Activated CD4-positive, alpha-beta T cell treated with anti-CD3 and anti-CD28 coated beads, Interleukin-10, Interleukin-2, amounts not matched to agents 100 ng/mL and 50 ng/mL, durations not matched to agents 16 hours and 8 hours (primary cell): ENCODE measurements at places on chromosomes 2 and 18.

- DNase-seq = no peak
Measured at GRCh38 chr2:241556746-241557145, 1.8 kb upstream of the BOK start.

GRCh38 chr18:27211569-27211968 is 26.5 kb upstream of the CHST9 start:
- no peak for DNase-seq

- no peak for DNase-seq
Measured at GRCh38 chr2:170885130-170885791, 43.8 kb upstream of the GORASP2 start.

DNA sequence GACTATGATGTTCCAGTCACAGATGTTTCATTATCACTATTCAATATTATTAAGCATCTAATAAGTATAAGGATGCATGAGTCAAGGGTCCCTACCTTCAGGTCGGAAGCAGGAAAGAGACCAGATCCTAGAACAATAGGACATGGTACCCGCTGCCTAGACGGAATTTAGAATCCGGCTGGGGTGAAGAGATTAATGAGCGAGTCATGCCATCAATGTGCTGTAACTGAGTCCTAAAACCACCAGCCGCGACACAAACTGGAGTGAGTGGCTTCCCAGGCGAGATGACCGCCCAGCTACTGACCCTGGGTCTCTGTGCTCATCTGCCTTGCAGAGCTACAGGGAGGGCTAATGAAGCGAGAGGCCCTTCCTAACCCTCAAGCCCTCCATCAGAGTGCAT is 73.6 kb downstream of the DNMT3A start:
- DNase-seq = no peak

DNA sequence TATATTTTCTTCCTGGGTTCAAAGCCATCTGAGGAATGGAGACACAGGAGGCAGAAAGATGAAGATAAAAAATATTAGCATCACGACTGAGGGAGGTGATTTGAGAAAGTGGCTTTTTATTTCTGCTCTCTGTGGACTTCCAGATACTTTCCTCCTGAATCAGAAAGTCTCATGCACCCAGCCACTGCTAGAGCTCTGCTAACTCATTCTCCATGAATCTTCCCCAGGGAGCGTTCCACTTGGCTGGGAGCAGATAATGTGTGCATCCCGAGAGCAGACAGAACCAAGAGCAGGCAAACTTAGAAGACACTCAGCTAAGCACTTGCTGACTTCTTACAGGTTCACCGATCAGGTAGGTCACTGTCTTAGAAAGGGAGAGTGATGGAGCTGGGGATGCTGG is 264.1 kb upstream of the THUMPD2 start:
- DNase-seq = no peak

DNA sequence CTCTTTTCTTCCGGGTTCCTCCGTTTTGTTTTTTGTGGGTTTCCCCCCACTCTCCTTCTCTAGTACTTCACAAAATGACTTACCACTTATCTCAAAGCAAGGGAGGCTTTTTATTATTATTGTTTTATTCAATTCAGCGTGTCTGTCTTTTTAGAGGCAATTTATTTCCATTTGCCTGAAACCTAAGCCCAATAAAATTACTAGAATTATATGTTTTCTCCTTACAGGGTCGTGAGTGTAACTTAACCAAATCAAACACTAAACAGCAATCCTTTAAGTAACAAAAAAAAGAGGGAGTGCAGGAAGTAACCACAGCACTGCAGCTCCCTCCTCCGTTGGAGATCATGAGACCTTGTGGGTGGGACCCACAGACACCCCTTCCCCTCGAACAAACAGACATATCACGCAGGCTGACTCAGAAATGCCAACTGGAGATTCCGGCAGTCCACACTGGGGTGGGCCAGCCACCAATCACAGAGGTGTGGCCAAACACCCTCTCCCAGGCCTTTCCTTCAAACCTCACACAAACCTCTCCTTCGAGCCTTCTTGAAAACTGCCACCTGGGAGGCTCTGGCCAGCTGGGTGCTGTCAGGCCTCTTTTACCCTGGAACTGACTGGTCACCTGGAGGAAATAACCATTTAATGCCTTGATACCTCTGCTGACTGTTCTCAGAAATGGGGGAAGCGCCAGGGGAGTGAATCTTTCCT is 207.1 kb upstream of the SMAD2 start:
- DNase-seq = no peak

GRCh38 chr2:181677912-181678586 is 2.3 kb downstream of the NEUROD1 start:
- DNase-seq = peak; percentile 54

GRCh38 chr2:207112785-207113184 is 53.0 kb downstream of the KLF7 start:
- no peak for DNase-seq

GRCh38 chr2:215928086-215928485 is 85.3 kb downstream of the MREG start:
- no peak for DNase-seq

GRCh38 chr2:73101626-73102256 is 11.0 kb downstream of the RAB11FIP5 start:
- DNase-seq = no peak

- no peak for DNase-seq
Measured at GRCh38 chr2:201638326-201638725, 5.0 kb downstream of the TMEM237 start.

DNA sequence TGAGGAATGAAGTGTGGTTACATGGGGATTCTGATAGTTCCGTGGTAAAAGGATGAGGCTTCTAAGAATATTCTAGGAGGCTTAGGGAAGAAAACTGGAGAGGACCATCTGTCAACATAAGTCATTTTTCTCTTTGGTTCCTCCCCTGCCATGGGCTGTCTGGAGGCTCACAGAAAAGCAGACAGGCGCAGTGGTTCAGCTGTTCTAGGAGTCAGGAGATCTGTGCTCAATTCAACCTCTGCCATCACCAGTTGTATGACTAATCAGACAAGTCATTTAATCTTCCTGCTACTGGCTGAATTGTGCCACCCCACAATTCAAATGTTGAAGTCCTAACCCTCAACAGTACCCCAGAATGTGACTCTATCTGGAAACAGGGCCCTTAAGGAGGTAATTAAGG is 36.4 kb downstream of the ADAM17 start:
- DNase-seq = peak; percentile 11

- DNase-seq = peak; percentile 48
Measured at GRCh38 chr2:12702168-12703121, 14.3 kb upstream of the TRIB2 start.

DNA sequence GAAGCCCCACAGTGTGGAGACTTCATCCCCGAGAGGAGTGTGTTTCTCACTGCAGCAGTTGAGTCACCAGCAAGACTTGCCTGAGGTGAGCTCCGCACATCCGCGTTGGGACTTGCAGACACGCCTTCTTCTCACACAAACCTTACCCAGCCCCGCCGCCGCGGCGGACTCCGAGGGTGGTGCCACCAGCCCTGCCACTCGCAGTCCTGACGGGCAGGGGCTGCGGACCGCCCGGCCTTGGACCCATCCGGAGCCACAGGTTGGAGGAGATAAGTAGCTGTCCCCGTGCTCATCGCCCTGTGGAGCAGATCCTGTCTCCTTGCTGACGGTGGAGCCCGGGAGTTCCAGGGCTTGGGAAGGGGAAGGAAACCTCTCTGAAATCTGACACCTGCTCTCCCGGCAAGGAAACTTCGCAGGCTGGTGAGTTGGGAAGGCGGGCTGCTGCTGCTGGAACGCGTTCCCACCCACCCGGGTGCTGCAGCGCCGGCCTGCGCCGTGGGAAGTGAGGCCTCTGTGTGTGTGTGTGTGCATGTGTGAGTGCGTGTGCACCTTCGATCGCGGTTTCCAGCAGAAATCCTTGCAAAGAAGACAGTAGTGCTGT is at the start of gene RAB27B:
Gene RAB27B, plus strand, starts transcription at position 197 of the 601 bp plus-strand sequence. CDS start 49,109 bp downstream, outside the sequence.
- DNase-seq = peak; percentile 82

DNA sequence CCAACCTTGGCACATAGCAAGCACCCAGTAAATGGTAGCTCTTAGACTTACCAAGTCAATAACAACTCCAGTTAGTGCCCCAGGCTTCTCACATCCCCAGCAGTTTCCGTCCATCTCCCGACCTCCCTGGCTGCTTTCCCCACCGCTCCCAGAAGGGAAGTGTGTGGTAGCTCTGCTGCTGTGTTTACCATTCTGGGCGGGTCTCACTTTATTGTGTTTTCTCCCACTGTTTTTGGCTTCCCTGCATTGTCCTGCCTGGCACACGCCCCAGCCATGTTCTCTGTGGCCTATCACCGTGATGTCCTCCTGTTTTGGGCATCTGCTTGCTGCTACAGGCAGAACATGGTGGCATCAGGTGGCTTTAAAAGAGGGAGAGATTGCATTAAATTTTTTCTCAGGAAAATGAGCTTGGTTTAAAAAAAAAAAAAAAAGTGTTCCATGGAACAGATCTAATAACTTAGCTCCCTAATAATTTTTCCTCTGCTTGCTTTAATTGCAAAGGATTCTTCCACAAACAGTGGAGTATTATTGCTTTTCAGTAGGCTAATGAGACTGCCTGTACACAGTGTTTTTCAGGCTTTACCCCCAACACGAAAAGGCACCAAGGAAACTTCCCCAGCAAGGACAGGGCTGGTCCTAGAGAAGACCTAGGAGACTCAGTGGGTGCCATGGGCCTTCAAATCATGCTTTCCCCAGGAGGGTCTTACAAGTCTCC is 8.0 kb upstream of the COX7A2L start:
- DNase-seq = no peak

GRCh38 chr2:60498127-60498815 is 55.2 kb downstream of the BCL11A start:
- DNase-seq = no peak

DNA sequence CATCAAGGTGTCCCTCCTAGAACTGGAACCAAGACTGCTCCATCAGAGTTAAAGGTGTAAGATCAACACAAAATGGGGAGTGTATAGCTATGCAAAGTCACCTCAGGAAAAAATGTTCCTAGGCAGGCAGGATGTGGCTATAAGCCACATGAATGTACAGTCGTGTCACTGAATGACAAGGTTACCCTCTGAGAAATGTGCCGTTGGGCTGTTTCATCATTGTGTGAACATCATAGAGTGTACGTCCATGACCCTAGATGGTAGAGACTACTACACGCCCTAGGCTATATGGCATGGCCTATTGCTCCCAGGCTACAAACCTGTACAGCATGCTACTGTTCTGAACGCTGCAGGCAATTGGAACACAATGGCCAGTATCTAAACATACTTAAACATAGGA is 24.5 kb downstream of the TYMS start:
- DNase-seq = peak; percentile 94

GRCh38 chr2:197885587-197885986 is 81.2 kb downstream of the PLCL1 start:
- no peak for DNase-seq

DNA sequence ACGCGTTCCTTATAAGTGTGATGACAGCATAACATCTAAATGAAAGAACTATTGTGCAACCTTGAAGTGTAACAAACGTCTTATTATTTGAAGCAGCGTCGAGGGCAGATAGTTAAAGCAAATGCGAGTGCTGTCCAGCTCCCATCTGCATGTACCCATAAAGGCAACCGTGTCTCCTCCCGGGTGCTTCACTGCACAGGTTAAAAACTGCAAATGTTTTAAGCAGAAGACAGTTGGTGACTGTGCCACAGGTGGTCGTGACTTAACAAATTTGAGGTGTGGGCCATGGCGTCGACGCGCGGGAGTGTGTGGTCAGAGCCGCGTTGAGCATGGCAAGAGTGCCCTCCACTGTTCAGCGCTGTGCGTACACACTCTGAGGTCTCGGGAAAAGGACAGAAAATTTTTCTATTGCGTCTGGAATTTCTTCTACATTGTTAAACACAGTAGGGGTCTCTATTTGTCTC is 6.4 kb downstream of the SALL3 start:
- peak; percentile 11 for DNase-seq

GRCh38 chr2:211241891-211242290 is 685.5 kb downstream of the CPS1 start:
- no peak for DNase-seq

- DNase-seq = no peak
Measured at GRCh38 chr2:15553951-15554350, 7.2 kb downstream of the NBAS start.

GRCh38 chr2:159926695-159927094 is 128.7 kb upstream of the CD302 start:
- DNase-seq = no peak

- DNase-seq = peak; percentile 34
Measured at GRCh38 chr2:85273738-85274731, 53.8 kb downstream of the TGOLN2 start.

DNA sequence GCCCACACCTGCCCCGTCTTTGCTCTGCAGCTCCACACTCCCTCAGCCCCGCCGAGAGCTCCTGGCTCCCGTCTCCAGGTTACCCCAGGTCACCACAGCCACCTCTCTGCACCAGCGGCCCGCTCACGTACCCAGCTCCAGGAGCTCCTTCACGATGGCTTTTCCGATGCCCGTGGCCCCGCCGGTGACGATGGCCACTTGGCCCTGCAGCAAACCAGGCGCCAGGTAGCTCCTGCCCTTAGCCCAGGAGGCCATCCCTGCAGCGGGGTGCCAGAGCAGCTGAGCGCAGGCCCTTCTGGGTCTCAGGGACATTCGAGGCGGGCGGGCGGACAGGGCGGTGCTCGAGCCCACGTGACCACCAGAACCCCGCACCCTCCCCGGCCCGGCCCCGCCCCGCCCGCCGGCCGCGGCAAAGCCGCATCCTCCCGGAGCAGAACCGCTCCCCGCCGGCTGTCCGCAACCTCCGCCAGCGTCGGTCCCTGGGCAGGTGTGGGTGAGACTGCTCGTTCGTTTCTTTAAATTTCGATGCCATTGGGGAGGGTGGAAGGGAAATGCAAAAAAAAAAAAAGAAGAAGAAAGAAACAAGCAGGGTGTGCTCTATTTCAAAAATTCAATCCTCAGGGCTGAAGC is at the start of the genes PECR and TMEM169:
Gene PECR, minus strand, starts transcription at position 323 of the 630 bp plus-strand sequence. Its CDS starts 68 bp downstream, at position 255.
Gene TMEM169, plus strand, starts transcription at position 433 of the 630 bp plus-strand sequence. CDS start 14,045 bp downstream, outside the sequence.
- DNase-seq = peak; percentile 82
